IPS-NIHi11 (cell line): ENCODE measurements at places on chromosomes 2 and 18.

DNA sequence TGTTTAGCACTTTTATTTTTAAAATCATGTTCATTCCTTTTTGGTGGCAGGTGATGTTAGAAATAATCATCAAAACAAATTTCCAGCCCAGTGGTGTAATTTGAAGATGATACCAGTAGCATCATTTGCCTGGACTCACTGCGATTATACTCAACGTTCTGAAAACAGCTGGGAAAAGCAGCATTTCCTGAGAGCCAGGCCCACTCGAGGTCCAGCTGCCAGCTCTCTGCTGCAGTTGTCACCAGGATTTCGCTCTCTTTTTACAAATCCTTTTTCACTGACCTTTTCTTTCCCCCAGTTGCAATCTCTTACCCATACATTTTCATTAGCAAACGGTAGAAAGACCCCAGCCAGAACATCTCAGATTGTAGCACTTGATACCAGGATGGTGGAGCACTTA is 110.6 kb upstream of the LYPD1 start:
- no peak for DNase-seq

GRCh38 chr18:58966005-58966677 is 101.5 kb downstream of the ZNF532 start:
- DNase-seq, result no peak

DNA sequence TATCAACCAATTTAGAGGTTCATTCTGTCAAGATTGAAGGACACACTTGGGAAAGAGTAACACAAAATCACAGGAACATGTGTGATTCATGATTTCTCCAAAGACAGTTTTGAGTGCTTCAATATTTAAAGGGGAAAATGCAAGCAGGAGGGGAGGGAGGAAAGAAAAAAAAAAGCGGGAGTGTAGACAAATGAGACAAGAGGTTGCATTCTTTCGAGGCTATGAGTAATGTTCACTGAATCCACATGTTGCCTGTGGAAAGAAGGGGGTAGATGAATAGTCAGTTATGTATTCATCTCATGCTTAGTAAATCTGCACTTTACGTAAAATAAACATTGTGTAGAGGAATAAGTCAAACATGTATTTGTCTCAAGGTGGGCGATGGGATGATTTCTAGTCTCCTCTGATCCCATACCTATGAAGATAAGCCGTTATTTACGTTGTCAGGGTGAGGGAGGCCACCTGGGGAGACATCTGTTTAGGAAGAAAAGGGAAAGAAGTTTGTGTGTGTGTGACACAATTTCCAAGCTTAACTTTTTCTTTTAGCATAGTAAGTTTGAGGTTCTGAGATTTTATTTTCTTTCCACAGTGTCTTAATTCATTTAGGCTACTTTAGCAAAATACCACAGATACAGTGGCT is 211.0 kb upstream of the ZC3H15 start:
- no peak for DNase-seq

DNA sequence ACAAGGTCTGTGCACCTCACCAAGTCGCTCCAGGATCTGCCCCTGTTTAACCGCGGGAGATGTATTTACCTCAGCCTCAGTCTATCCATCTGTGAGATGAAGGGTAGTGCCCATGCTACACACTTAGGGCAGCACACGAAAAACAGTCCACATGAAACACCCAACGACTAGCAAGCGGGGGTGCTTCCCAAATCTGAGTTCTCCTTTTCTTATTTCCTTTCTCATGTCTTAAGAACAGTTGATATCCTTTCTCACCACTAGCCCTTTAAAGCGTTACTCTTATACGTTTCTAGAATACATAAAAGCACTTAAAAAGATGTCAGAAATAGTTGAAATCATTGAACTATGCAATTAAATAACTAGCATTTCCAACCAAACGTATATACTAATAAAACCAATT is 207.3 kb upstream of the PXDN start:
- DNase-seq, result no peak

- DNase-seq, result peak; percentile 89
Observed at GRCh38 chr2:231926180-231926741, at the start of gene NPPC. Gene NPPC, minus strand, starts transcription at chr2:231926396. Its CDS starts 147 bp downstream, at chr2:231926249.

- no peak for DNase-seq
Observed at GRCh38 chr2:111662039-111662770, 221.8 kb downstream of the ANAPC1 start.

DNA sequence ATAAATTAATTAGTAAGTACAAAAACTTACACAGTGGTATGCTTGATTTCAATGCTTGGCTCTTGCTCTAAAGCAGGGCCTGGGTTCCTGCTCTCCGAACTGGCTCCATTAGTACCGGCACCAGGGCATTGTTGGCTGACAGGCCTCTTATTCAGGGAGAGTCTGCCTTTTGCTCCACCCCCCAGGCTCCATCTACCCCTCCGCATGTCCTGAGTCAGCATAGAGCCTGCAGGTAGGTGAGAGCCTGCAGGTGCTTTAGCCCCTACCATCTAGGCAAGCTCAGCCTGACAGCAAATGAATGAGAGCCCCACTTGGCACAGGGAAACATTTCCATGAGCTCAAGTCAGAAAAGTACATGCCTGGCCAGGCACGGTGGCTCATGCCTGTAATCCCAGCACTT is 35.1 kb upstream of the EFHD1 start:
- peak; percentile 30 for DNase-seq

- DNase-seq, result peak; percentile 60
Observed at GRCh38 chr2:71102981-71103681, 26.9 kb downstream of the MCEE start.

DNA sequence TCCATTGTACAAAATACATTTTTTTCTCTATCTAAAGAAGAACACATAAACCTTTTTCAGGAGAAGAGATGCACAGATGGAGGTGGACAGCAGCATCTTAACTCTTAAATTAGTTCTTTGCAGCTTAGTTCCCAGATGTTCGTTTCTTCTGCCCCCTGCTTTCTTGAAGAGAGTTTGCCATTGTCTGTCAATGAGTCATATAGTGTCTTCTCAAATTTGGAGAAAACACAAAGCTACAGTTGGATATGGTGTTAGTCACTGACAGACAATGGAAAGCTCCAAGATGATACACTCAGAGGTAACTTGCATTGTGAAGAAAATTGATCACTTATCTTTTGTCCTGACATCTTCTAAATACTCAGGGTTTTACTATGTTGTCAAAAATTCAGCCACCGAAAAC is 48.8 kb upstream of the TMEFF2 start:
- no peak for DNase-seq

GRCh38 chr2:234306426-234307173 is 190.3 kb downstream of the ARL4C start:
- DNase-seq, result no peak

DNA sequence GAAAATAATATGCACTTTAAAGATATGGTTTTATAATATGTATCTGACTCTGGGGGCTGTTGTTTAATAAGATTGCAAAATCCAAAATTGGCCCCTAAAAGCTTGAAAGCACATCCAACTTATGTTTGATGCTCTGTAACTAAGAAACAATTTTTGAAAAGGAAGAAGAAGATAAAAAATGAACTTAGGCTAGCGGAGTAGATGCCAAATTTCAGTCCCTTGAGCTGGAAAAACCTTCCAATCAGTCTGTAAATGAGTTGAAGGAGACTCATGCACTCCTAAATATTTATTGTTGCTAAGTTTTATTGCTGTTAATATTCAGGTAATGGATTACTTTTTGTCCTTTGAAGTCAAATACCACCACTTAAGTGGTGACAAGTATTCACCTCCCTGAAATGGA is 465.0 kb downstream of the ZEB2 start:
- DNase-seq, result no peak

DNA sequence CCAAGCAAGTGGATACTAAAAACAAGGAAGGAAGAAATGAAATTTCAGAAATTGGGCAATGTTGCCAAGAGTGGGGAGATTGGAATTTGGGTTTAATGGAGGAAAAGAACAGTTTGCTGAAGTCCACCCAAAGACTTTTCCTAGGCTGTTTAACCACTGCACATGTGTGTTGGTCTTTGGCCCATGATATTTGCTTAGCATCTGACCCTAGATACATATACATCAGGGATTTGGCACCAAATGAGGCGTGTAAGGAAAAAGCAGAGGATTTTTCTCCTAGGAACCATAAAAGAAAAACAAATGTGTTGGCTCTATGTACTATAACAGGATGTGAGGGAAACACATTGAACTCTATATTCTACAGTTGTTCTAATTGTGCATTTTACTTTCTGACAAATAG is 80.7 kb upstream of the CD28 start:
- no peak for DNase-seq

DNA sequence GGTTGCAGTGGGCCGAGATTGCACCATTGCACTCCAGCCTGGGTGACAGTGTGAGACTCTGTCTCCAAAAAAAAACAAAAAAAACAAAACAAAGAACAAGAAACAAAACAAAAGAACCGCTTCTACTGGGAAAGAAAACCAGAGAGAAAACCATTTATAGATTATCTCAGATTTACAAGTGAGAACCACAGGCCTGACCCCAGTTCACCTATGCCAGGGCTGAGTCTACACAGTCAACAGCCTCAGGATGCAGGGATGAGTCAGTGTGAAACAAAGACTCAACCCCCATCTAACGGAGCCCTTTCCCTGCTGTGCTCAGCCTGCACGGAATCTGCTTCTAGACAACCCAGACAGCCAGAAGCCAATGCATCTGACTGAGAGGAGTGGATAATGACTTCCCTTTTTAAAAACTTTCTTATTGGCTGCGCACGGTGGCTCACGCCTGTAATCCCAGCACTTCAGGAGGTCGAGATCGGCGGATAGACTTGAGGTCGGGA is 25.5 kb upstream of the YWHAQ start:
- DNase-seq, result peak; percentile 39

DNA sequence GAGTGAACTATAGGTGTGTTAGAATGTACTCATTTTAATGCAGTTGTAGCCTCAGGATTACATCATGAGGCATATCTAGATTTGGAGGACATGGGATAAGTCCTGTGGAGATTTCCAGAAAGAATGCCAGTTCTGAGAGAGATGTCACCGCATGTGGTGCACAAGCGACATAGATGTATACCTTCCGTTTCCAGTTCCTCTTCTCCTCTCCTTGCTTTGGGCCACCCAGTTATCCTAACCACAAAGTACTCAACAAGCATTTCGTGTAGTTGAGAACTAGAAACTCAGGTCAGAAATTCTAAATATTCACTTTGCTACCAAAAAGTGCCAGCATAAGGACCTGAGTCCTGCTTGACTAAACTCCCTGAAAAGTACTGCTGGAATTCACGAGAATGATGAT is 66.5 kb downstream of the KCTD18 start:
- DNase-seq, result no peak

GRCh38 chr2:189153619-189154018 is 25.9 kb downstream of the COL5A2 start:
- no peak for DNase-seq

DNA sequence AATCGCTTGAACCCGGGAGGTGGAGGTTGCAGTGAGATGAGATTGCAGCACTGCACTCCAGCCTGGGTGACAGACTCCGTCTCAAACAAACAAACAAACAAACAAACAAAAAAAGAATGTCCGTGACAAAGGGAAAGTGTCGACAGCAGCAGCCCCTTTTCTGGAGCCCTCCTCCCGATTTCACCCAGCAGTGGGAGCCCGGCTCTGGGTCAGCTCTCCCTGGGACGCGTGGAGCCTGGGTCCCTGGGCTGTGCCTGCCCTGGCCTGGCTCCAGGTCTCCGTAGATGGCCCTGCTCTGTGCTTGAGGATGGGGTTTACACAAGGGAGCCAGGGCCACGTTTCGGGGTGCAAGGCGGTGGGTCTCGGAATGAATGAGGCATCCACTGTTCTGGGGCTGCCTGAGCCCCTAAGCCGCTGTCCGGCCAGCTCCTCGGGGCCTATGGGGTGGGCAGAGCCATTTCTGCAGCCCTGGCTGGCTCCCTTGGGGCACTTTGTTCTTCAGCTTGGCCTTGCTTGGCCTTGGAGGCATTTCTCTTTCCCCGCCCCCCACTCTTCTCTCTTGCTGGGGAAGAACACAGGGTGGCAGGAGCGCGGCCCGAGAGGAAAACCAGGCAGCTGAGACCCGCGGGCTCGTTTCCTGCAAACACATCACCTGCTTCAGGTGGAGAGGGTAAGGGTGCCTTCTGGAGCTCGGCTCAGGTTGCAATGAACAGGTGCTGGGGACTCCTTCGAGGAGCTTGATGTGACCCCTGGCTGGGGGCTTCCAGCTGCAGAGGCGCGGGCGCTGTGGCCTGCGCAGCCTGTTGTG is 29.1 kb downstream of the RTP5 start:
- DNase-seq, result peak; percentile 5

DNA sequence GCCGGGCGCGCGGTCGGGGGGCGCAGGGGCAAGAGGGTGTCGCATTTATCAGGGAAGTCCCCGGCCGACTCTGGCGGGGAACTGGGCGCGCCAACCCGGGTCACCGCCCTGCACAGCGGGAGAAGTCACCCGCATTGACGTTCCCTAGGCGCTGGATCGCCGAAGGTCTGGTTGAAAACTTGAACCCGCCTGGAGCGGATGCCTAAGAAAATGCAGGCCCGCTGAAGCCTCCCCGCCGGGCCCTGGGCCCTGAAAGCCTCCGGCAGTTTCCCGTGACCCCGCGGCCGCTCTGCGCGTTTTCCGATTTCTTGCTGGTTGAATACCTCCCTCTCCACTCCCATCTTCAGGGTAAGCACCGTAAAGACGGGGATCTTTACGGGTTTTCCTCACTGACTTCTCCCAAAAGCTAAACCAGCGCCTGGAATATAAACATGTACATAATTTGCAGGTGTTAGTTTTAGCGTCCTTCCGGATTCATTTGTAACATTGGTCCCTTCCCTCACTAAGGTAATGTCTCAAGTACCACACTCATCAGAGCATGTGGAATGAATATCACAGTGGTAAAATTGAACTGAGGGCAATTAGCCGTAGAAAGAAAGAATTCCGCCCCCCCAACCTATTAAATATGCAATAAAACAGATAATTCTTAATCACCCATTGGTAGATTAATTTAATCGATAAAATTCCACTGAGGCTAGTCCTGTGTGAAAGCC is 675 bp upstream of the SPIRE1 start:
- peak; percentile 58 for DNase-seq

- peak; percentile 31 for DNase-seq
Observed at GRCh38 chr18:31819106-31819924, 58.6 kb upstream of the SLC25A52 start.

GRCh38 chr18:595068-595467 is 1.7 kb upstream of the CLUL1 start:
- DNase-seq, result no peak

DNA sequence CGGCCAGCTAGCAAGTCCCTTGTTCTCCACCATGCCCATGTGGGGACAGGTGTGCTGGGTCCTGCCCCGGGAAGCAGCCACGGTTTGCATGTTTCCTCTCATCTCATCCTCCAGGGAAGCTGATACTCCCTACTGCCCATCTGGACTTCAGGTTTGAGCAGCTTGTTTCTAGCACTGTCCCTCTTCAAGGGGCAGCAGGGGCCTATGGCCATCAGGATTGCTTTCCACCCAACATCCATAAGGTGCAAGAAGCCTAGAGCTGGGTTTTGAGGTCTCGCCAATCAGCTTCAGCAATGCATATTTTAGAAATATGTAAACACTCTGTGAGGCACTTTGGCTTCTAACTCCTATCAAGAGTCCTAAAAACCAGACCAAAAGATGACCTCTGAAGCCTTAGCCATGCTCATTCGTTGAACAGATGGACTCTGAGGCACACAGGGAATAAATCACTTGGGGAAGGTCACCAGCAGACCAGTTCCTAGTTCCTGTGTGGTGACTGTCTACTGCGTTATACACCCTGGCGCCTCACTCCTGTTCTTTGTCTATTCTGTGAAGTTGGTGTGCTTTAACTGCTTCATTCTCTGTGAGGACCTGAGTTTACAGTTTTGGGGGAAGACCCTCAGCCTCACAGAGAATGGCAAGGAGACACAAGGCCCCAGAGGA is 192.6 kb upstream of the TWIST2 start:
- no peak for DNase-seq

- DNase-seq, result no peak
Observed at GRCh38 chr2:152465541-152465940, 130.6 kb downstream of the FMNL2 start.

GRCh38 chr2:7476371-7476770 is 559.2 kb downstream of the RNF144A start:
- no peak for DNase-seq

- no peak for DNase-seq
Observed at GRCh38 chr2:85717308-85718008, 23.3 kb downstream of the GNLY start.
